ENCODE measurements at places on chromosomes 4 and X. TPM values are rescaled to one million over a fixed set of nuclear protein-coding genes. Genes with fewer than 3 reads are reported as not detected.

DNA sequence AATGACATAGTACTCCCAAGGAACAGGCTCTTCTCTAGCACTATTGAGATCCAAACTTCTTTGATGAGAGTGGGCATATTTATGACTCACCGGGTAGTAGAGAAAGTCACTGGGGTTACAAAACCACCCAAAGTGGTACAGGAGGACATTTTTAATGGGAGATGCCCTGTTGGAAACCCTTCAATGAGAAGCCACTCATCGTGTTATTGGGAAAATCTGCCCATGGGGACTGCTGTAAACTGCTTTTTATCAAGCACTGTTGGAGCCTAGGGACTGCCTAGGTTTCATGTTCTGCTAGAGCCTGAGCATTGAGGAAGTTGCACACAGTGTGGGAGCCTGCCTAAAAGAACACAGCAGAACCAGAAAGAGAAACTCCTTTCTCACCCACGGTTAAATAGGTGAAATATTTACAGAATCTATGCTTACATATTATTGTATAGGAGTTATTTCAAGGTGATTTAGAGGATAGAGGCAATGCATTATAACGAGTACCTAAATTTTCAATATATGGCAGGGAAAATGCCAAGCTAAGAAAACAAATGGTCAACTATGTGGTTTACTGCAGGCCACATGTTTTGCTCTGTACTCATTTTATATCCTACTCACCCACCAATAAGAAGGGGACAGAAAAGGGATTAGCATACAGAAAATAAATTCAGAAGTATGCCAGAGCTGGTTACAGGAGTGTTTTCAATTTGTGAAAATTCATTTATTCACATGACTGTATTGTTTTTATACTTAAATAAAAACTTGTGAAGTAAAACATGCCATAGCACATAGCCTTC, 559.1 kb downstream of the FSTL5 start:
- DNase-seq = no peak

DNA sequence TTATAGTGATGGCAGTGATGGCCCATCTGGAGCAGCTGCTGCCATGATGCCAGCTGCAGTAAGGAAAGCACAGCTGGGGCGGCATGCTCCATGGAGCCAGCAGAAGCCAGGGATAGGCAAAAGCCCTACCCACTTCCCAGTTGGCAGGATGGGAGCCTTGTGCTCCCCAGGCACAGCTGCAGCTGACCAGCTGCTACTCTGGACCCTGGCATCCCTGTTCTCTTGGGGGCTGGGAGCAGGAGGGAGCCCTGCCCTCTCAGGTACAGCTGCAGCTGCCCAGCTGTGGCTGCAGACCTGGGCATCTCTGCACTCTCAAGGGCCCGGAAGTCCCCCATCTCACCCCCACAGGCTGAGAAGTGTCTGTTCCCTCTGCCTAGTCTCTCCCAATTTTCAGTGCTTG, 531.9 kb downstream of the PCDH18 start:
- no peak for DNase-seq

Gene RAB33A
- polyA plus RNA-seq = 0.23 TPM

Gene HTN3
- polyA plus RNA-seq = not detected

DNA sequence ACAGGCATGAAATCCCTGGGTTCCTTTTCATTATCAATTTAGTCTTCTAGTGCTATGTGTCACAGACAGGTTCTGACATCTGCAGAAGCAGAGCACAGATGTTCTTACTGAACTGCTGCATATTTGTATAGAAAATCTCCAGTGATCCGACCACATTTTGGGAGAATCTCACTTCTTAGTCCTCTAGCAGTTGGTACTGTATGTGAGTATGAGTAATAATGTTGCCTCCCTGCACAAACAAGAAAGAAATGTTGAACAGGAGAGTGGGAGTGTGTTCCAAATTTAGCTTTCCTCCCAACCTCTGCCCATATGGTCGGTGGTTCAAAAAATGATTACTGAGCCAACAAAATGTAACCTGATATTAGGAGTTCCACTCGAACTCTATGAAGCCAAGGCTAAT, 165.3 kb upstream of the GPC4 start:
- DNase-seq = no peak

DNA sequence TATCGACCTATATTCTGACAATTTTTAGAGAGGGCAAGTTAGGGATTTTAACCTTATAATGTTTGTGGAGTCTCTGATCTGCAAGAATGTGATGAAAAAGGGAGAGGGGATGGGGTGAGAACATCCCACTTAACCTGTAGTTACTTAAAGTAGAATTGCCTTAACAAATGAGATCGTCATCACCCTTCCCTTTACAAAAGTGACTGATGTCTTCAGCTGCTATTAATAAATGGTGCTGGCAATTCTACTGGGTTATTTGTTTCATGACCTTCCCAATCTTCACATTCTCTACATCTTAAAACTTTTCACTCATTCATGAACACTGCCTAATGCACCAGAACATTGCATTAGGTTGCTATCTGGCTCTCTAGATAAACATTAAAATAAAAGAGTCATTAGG, 873.4 kb upstream of the LCORL start:
- no peak for DNase-seq

GRCh38 chrX:30812326-30812725, 76.7 kb downstream of the TAB3 start:
- no peak for DNase-seq

DNA sequence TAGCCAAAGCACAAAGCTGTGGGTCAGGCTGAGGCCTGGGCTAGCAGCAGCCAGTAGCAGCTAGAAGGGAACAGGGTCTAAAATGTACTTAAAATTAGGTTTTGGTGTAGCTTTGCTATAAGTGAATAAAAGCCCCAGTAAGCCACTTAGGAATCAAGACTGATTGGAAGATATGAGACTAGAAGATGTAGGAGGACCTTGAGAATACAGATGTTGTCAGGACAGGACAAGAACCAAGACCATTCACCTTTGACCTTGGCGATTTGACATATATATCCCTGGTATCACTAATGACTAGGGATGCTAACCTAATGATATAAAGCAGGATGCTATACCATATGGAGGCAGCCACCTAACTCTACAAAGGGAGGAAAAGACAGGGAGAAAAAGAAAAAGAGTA, 238.1 kb downstream of the FBXO8 start:
- DNase-seq = no peak

Data from pancreas (tissue), 10 donors.